ENCODE measurements at places on chromosomes 2 and 18.

DNA sequence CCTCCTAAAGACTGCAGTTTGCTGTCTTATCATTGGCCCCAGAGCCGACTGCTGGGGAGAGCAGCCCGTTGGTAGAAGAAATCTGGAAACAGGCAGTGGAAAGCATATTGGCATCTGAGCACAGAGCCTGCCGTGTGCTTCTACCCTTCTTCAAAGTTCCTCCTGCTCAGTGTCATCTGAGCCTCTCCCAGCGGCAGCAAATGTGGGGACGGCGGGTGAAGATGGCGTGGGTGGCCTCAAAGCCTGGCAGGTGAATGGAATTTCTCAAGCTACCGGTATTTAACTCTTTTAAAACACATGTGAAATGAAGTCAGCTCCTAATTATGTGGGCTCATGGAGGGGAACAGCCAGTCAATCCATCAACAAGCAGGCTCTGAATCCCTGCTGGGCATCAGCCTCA lies 181.6 kb upstream of the PXDN start:
- no peak for DNase-seq

DNA sequence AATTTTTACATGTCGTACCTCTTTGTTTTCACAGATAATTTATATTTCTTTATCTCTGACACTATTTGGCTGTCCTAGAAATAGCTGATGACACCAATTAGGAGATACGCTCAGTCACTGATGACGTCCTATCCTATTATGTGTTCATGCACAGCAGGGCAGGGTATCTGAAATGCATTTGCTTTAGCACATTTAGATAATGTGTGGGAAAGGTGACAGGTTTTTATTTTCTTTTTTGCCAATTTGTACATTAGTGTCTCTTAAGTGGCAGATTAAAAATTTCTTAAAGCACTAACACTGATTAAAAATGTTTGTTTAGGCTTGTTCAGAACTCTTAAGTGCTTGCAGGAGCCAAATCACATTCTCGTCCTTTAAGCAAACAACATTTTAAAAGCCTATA lies 39.7 kb downstream of the CDC42EP3 start:
- DNase-seq: no peak

- DNase-seq: no peak
These were observed 57.8 kb downstream of the SPRED2 start for GRCh38 chr2:65374575-65374974.

- peak; percentile 61 for DNase-seq
These were observed 38.6 kb upstream of the ZFP36L2 start for GRCh38 chr2:43265001-43265400.

GRCh38 chr2:223786943-223787342 lies 50.4 kb downstream of the AP1S3 start:
- no peak for DNase-seq

GRCh38 chr2:62657783-62658182 lies 47.7 kb upstream of the EHBP1 start:
- DNase-seq: no peak

DNA sequence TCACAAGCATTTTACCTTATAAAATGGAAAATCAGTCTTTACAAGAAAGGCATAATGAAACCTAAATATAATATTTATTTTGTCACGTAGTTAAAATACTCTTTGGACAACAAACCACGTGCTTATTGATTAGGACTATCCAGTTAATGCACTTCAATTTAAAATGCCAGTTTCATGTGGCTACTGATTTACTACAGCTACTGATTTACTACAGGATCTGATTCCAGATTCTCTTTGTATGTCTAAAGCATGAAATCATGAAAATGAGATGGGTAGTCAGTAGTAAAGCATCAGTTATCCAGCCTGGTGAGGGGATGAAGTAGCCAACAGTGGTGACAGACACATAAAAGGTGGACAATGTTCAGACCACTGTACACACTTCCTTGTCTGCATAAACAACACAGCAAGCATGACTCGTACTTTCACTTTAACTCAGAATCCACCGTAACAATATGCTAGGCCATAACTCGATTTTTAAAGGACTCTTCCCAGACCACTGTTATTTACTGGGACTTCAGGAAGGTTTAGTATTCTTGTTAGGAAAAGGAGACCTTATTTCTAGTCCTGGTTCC lies 24.9 kb downstream of the ACAA2 start:
- no peak for DNase-seq

DNA sequence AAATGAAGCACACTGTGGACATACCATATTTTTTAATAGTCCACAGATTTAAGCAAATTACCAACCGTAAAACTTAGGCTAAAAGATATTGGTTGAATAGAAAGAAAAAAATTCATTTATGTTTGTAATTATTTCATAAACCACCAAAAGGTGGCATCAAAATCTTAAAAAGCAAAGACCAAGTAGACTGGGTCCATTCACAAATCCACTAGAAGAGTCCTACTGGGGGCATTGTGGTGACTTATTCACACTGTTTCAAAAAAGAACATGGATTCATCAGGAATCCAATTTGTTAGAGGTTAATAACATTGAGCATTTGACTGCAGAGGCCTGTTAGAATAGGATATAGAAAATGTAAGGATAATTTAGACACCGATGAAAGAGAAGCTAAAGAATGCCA lies 194.9 kb upstream of the KYNU start:
- DNase-seq: no peak

GRCh38 chr2:62822549-62822948 lies 117.0 kb downstream of the EHBP1 start:
- DNase-seq: no peak

- no peak for DNase-seq
These were observed 150.7 kb downstream of the GALNT14 start for GRCh38 chr2:30987566-30987965.

DNA sequence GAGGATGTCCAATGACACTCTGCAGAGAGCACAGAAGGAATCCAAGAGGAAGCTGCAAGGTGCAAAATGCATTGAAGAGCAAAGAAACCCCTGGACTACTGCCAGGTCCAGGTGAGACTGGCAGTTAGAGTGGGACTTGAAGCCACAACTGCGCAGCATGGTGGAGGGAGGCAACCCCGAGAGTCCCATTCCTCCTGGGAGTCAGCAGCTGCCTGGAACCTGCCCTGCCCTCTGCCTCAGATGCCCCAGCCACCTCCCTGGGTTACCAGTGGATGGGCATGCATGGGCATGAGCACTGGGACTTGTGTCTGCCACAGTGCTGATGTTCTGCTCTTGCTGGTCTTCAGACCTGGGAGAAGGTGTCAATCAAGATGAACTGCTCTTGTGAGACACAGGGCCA lies 43.2 kb downstream of the ANKMY1 start:
- no peak for DNase-seq

DNA sequence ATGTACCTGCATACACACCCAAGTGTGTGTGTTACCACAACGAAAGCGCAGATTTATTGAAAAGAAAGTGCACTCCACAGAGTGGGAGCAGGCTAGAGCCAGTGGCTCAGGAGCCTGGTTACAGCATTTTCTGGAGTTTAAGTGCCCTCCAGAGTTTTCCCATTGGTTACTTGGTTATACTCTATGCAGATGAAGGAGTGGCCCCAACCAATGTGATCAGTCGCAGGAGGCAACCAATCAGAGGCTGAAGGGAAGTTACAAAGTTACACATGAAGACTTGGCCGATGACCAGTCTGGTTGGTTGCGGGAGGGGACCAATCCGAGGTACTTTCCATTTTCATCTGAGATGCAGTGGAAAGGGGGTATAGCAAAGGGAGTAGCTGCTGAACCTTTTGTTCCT lies 13.5 kb upstream of the PRLH start:
- DNase-seq: no peak

Measured in AG20443 (cell line).